ENCODE measurements at places on chromosomes 7 and 10. TPM values are rescaled to one million over a fixed set of nuclear protein-coding genes. Genes with fewer than 3 reads are reported as not detected.

The TCAF2 gene
- 4.1 TPM for total RNA-seq

The CACNA2D1 gene
- 3.9 TPM for total RNA-seq

The SHH gene
- total RNA-seq, result 9.6 TPM

The CREB5 gene
- total RNA-seq, result 0.61 TPM

The PILRA gene
- total RNA-seq, result 7.8 TPM

The UCMA gene
- total RNA-seq, result not detected

The TLL2 gene
- total RNA-seq, result 0.70 TPM

The AP4M1 gene
- 30.9 TPM for total RNA-seq

The GDF10 gene
- total RNA-seq, result 3.2 TPM

The CTBP2 gene
- 109 TPM for total RNA-seq

The SLC13A1 gene
- 0.63 TPM for total RNA-seq

The PTPN20 gene
- 1.6 TPM for total RNA-seq

The PGAM2 gene
- total RNA-seq, result 0.84 TPM

The GRID1 gene
- 0.61 TPM for total RNA-seq

The FAM25G gene
- not detected for total RNA-seq

The MYOF gene
- 90.7 TPM for total RNA-seq

The CNPY1 gene
- total RNA-seq, result not detected

The AEBP1 gene
- total RNA-seq, result 14.1 TPM

The PLEKHS1 gene
- total RNA-seq, result 5.3 TPM

The RBP3 gene
- not detected for total RNA-seq

The ELN gene
- 43.4 TPM for total RNA-seq

The FRMPD2 gene
- not detected for total RNA-seq

The OR2A1 gene
- not detected for total RNA-seq

The CARD11 gene
- total RNA-seq, result 3.2 TPM

The NOBOX gene
- not detected for total RNA-seq

The ANKRD26 gene
- total RNA-seq, result 10.8 TPM

The MKX gene
- 0.26 TPM for total RNA-seq

The LIPM gene
- not detected for total RNA-seq

The SPAG6 gene
- not detected for total RNA-seq

The ITGA8 gene
- 2.5 TPM for total RNA-seq

The STAMBPL1 gene
- total RNA-seq, result 19.2 TPM

The NPFFR1 gene
- 0.10 TPM for total RNA-seq

The ALKBH4 gene
- 11.1 TPM for total RNA-seq

The SEMA4G gene
- 91.9 TPM for total RNA-seq

The TMEM168 gene
- 29.1 TPM for total RNA-seq

The ADCK2 gene
- total RNA-seq, result 23.2 TPM

The SMARCD3 gene
- 10.0 TPM for total RNA-seq

The MOGAT3 gene
- total RNA-seq, result 58.3 TPM

The SFTPA1 gene
- total RNA-seq, result not detected

The SCIN gene
- 86.6 TPM for total RNA-seq

The SLC29A4 gene
- total RNA-seq, result 5.4 TPM

The TMEM270 gene
- total RNA-seq, result not detected

The RPP30 gene
- total RNA-seq, result 24.3 TPM

The FGFR2 gene
- 77.5 TPM for total RNA-seq

The PAPOLB gene
- total RNA-seq, result 0.06 TPM

The DGKI gene
- total RNA-seq, result 1.4 TPM

The SYT15 gene
- 2.3 TPM for total RNA-seq

The IFIT1B gene
- not detected for total RNA-seq

The GPR141 gene
- 1.0 TPM for total RNA-seq

The STAG3 gene
- total RNA-seq, result 2.4 TPM

The CLIP2 gene
- total RNA-seq, result 77.7 TPM

All from mucosa of descending colon (tissue), 3 donors.